ENCODE measurements at places on chromosomes 11 and 22.

GRCh38 chr11:20113149-20113438 lies 47.2 kb downstream of the DBX1 start:
- DNase-seq = peak; percentile 5

GRCh38 chr11:1226986-1227550 lies 4.2 kb downstream of the MUC5B start:
- DNase-seq = no peak

- DNase-seq = no peak
Measured at GRCh38 chr11:44149651-44150050, 54.2 kb downstream of the EXT2 start.

DNA sequence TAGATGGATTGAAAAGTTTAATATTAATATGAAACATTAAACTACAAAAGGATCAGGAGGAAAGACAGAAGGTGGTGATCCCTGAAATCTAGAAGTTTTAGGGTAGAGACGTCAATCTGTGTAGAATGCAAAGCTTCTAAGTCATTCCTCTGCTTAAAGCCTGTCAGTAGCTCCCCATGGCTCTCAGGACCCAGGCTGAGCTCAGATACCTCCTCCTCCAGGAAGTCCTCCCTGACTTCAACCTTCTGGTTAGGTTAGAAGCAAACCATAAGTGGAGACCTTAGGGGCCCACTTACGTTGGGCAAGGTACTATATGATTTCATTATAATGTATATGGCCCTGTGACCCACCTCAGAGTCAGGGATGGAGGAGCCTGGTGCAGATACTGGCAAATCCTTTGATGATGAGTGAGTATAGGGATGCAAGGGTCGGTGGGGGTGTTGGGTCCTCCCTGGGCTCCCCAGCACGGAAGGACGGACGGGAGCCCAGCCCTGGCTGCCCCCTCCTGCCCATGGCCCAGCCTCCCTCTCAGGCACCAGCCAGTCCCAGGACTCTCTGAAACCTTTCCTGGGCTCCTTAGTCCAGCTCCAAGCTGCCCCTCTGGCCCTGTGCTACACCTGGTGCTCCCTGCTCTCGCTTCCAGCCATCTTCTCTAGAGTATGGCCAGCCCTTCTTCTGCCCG lies 3.2 kb upstream of the PPP6R3 start:
- no peak for DNase-seq

DNA sequence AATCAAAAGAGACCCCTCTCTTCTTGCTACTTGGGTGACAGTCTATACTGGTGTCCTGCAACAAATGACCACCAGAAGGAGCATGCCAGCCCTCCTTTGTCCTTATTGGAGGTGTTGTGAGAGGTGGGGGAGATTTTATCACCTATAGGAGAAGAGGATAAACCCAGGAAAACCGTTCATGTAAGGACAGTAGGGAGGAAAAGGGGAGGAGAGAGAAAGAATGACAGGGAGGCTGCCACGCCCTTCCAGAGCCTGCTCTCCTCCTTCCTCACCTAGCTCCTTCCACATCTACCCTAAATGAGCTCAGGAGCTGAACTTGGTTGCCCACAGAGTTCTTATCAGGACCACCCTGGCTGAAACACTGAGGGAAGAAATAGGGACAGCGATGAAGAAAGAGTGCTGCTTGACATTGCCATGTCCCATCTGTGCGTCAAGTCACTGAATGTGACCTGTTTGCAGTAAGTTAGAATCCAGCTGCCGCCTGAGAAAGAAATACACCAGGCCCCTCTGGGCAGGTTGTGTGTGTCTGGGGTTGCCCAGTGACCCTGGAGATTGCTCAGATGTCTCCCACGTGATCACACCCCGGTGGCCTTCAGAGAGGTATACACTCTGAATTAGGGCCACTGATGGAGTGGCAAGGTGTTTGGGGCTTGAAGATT lies 40.4 kb upstream of the ETS1 start:
- no peak for DNase-seq
